Stimulated activated CD4-positive, alpha-beta T cell treated with anti-CD3 and anti-CD28 coated beads, Interleukin-12 subunit alpha, Interleukin-12 subunit beta, amount 100 ng/mL, for 48 hours (primary cell): ENCODE measurements at places on chromosomes 6 and 20.

- no peak for DNase-seq
Measured at GRCh38 chr6:135906542-135906941, 55.0 kb downstream of the PDE7B start.

- DNase-seq, result no peak
Measured at GRCh38 chr6:74018825-74019224, 322.8 kb downstream of the CD109 start.

DNA sequence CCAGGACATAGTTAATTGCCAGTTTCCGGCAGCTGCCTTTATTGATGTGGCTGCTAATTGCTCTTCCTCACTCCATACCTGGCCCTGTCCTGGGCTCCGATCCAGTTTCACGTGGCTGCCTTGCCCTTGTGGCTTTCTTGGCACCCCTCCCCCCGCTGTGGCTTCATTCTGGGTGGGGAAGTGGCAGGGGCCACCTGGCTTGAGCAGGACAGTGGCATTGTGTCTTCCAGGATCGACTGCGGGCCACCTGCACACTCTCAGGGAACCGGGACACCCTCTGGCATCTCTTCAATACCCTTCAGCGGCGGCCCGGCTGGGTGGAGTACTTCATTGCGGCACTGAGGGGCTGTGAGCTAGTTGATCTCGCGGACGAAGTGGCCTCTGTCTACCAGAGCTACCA lies 10.8 kb downstream of the MAVS start:
- no peak for DNase-seq

- no peak for DNase-seq
Measured at GRCh38 chr20:33568378-33568777, 78.5 kb downstream of the CBFA2T2 start.

DNA sequence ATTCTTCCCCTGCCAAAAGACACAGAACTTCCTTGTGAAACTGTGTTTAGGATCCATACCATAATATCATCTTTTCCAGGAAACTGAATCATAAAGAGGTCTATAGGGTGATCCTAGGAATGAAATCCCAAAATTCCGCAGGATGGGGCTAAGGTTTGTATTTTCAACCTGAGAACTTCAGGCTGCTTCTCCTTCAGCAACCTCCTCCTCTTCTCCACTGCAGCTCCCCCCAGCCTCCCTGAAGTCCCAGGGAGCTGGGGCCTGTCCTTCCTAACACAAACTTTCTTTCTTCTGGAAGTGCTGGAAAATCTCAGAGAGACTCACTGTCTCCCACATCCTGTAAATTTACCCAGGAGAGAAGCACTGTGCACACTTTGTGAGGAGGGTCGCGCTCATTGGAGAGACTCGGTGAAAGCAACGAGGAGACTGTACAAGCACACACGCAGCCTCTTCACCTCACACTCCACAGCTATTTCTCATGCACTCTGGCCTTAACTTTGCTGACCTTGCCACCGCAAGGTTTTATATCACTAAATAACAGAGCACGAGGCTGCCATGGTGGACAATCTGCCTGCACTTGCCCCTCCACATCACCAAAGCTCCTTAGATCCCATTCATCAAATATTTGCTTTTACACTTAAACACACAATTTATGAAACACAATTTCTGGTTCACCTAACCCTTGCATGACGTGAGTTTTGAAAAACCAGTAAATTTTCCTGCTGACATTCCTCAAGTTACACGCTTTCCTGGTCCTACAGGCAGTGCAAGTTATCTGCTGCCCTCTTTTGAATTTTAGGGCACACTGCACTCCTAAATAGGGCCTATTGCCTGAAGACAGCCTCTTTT lies 14.3 kb downstream of the ID4 start:
- no peak for DNase-seq

DNA sequence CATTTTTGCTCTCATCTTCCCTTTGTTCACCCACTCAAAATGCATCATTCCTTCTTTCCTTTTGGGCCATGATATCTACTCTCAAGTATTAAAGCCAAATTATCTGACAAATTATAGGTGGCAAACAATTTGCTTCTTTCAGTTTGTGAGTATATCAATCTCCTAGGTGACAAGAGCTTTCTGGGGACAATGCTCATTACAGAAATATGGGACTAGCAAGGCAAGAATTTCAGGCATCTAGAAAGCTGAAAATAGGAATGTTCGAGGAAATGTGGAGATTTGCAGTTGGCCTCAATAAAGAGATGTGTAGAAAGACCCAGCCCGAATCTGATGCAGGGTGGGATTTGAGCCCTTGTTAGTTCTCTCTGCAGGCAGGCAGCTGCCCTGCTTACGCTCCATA lies 71.8 kb downstream of the ALDH8A1 start:
- DNase-seq, result no peak

GRCh38 chr6:15430931-15431405 lies 185.1 kb downstream of the JARID2 start:
- DNase-seq, result no peak

GRCh38 chr20:11675920-11676629 lies 241.6 kb upstream of the BTBD3 start:
- no peak for DNase-seq

GRCh38 chr20:15100506-15101160 lies 763.2 kb upstream of the FLRT3 start:
- no peak for DNase-seq

- DNase-seq, result no peak
Measured at GRCh38 chr20:45745015-45745414, 22.9 kb downstream of the SPINT4 start.

DNA sequence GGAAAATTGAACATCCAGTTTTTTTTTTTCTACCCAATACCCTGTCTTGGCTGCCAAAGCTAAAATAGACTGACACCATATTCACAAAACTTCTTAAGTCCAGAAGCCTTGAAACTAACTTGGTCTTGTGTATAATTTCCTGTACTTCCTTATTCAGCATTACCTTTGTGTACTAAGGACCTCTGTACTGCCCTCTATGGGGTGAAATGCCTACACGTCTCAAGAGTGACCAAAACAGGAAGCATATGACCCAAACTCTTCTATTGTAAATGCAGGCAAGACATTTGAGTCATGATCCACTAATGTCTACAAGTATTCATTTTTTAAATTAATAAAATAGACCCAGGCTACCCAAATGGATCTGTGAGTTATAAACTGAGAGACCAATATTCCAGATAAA lies 50.4 kb downstream of the HMGCLL1 start:
- no peak for DNase-seq

GRCh38 chr20:6036213-6036612 lies 17.6 kb downstream of the LRRN4 start:
- no peak for DNase-seq

DNA sequence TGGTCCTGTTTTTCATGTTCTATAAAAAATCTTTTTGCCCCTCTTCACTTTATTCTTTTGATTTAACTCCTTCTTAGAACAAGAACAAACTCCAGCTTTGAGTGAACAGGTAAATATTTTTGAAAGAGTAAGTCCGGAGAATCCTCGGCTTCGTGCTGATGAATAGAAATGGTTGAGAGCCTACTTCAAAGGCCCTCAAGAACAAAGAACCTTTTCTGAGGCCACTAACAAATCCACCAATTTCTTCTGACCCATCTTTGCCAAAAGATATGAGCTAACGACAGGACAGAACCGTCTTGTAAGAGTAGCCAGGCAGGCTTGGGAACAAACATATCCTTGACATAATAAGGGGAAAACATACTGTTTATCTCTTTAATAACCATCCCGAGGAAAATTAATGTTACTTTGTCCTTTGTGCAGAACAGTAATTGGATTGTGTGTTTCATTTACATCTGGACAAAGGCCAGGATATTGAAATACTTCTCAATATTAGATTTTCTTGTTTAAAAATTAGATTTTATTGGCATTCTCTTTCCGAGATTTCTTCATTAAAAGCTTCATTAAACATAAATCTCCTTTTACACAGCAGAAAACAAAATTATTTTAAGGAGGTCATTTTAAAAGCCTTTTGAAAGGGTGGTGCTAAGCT lies 52.9 kb downstream of the NOX3 start:
- DNase-seq, result no peak

DNA sequence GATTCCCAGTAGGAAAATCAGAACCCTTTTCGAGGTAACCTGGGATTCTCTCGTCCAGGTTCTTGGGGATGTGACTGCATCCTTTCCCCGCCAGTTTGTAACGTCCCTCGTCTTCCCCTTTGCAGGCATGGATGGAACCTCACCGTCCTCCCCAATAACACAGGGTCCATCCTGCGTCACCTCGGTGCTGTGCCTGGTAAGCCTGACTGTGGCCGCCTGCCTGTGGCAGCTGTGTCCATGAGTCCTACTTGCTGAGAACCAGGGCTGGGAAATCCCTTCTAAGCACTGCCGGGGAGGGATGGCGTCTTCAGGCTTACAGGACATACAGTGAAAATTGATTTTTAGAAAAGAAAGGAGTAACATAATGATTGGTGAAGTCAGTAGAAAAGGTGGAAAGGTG lies 155.6 kb downstream of the DTNBP1 start:
- DNase-seq, result no peak

GRCh38 chr6:36594816-36595643 lies 868 bp downstream of the SRSF3 start:
- no peak for DNase-seq

GRCh38 chr20:33507461-33507860 lies 17.6 kb downstream of the CBFA2T2 start:
- DNase-seq, result no peak
